Activated CD8-positive, alpha-beta memory T cell treated with anti-CD3 and anti-CD28 coated beads for 4 hours (primary cell): ENCODE measurements at places on chromosomes 5 and 9.

- no peak for DNase-seq
Observed at GRCh38 chr5:71788794-71789193, 69.7 kb downstream of the CARTPT start.

DNA sequence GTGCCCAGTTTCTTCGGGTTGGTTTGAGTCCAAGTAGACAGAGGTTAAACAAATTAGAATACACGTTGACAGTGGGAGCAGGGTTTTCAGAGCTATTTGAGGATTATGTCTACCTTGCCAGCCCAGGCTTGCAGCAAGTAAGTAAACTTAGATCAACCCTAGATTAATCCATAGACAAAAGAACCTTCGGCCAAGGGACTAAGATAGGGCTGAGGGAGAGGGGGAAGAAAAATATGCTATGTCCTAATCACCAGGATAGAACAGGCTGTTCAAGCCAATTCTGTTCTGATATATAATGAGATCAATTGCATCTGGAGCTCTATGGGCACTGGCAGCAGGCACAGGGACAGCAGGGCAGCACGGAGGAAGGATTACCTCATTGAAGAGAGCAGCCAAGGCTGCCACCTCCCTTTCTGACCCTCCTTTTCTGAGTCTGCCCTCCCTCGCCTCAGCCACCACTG, 377.7 kb downstream of the PIK3R1 start:
- no peak for DNase-seq

DNA sequence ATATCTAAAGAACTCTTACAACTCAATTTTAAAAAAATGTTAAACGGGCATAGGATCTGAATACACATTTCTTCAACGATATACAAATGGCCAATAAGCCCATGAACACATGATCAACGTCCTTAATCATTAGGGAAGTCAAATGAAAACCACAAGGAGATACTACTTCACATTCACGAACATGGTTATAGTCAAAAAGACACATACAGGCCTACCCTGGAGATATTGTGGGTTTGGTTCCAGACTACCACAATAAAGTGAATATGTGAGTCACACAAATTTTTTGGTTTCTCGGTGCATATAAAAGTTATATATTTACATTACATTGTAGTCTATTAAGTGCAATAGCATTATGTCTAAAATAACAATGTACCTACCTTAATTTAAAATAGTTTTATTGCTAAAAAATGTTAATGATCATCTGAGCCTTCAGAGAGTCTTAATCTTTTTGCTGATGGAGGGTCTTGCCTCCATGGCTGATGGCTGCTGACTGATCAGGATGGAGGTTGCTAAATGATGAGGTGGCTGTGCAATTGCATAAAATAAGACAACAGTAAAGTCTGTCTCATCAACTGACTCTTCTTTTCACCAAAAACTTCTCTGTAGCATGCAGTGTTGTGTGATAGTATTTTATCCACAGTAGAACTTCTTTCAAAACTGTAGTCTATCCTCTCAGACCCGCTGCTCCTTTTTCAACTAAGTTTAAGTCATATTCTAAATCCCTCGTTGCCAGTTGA, 15.1 kb downstream of the AK3 start:
- no peak for DNase-seq

- DNase-seq: no peak
Observed at GRCh38 chr9:90775657-90776056, 26.0 kb upstream of the SYK start.

- DNase-seq: no peak
Observed at GRCh38 chr5:83035373-83036100, 41.7 kb downstream of the TMEM167A start.

DNA sequence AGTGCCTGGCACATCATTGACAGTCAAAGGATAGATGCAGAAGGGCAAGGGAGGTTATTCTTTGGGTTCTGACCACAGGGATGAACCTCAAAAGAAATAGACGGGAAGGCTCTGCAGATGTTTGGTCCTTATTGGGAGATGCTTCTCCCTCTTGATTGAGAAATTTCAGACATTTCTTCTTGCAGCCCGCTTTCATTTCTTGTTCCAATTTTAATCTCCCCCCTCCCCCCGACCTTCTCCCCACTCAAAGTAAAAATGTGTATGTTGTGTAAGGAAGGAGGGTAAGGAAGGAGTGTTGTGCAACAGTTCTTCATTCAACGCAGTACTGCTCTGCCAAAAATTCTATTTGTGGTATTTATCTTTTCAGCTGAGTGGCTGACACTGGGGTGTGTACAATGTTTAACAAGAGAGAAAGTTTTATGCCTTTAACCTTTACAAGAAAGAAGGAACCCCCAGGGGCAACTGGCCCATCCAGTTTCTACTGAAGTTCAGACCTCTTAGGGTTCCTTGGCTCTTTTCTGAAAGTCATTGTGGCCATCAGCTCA, 46.3 kb upstream of the TNFSF15 start:
- DNase-seq: no peak

GRCh38 chr9:1331546-1332038, 281.4 kb downstream of the DMRT2 start:
- DNase-seq: no peak
